ENCODE measurements at places on chromosomes 3 and 15.

- DNase-seq: no peak
These were observed 110.2 kb downstream of the ADCY5 start for GRCh38 chr3:123338620-123339061.

GRCh38 chr3:126015075-126015474 lies 46.1 kb downstream of the ROPN1B start:
- no peak for DNase-seq

GRCh38 chr3:137845666-137846065 lies 81.6 kb downstream of the SOX14 start:
- DNase-seq: no peak

DNA sequence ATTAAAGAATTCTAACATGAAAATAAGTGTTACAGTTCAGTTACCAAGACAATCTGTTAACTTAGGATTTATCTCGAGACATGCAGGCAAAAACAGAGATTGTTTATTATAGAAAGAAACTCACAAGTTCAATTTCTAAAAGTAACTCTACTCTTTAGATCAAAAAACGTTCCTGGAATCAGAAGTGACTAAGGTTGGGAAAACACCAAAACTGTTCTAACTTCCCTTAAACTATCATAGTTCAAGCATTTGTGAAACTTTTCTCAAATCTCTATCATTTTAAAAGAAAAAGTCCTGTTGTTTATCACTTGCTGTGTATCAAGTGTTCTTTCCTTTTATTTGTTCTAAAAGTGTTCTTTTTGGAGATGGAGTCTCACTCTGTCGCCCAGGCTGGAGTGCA lies 8.7 kb downstream of the WDR82 start:
- DNase-seq: no peak

DNA sequence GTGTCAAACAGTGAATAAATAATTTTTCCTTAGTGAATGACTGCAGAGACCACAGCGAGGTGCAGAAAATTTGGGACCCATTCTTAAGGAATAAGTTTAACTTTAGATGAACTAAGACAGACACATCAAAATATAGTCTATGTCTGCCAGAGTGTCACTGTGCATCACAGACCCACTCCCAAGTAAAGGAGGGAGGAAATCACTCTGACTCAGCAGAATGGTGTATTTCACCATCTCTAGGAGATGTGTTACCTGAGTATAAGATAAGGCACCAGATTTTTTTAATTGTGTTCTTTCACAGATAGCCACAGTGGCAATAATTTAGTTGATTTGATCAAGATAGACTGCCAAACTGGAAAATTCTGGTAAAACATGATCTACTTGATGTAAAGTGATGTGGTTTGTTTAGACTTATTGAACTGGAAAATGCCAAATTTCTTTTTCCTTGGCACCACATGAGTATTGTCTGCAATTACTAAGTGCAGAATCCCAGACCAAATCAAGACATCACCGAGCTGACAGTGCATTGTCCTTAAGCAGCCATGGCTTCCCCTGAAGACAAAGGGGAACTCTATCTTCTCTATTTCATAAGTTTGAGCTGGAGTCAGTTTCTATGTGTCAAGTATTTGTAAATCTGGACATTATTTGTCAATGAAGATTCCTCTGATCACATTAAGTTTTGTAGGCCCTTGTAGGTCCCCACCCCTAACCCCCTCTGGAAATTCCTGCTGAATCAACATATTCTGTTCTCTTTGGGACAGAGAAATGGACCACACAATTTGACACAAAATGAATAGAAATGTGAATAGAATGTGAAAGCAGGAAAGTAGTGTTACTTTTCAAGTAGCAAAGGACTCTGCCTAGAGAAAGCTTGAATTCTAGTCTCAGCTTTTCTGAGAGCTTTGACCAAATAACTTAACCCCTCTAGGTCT lies 47.6 kb downstream of the TIPARP start:
- DNase-seq: no peak

GRCh38 chr3:136021803-136022202 lies 56.3 kb downstream of the PPP2R3A start:
- DNase-seq: no peak

DNA sequence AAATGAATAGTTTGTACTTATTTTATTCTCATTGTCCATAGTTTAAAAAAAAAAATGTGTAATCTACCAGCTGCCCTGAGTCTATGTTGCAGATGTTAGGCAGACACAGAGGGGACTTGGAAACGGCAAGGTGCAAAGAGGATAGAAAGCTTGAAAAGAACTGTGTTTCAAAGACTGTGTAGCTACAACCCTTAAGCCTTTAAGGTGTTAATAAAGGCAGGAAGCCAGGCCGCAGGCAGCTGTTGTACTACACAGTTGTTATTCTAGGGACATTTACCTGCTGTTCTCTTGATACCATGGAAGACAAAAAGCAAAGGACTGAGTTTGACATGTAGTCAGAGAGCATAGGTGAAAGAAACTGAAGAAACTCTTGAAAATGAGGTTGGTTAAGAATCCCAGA lies 440.0 kb downstream of the TUSC7 start:
- DNase-seq: no peak

- no peak for DNase-seq
These were observed 70.5 kb downstream of the NME9 start for GRCh38 chr3:138259126-138259525.

- DNase-seq: no peak
These were observed 9.6 kb upstream of the FLNB start for GRCh38 chr3:57998366-57999283.

Measured in ACHN (cell line).